NCI-H1092 treated with DMSO at 0.1 percent for 48 hours (cell line): ENCODE measurements at places on chromosomes 1 and 21.

GRCh38 chr1:83889707-83890106 lies 109.2 kb downstream of the TTLL7 start:
- no peak for DNase-seq

DNA sequence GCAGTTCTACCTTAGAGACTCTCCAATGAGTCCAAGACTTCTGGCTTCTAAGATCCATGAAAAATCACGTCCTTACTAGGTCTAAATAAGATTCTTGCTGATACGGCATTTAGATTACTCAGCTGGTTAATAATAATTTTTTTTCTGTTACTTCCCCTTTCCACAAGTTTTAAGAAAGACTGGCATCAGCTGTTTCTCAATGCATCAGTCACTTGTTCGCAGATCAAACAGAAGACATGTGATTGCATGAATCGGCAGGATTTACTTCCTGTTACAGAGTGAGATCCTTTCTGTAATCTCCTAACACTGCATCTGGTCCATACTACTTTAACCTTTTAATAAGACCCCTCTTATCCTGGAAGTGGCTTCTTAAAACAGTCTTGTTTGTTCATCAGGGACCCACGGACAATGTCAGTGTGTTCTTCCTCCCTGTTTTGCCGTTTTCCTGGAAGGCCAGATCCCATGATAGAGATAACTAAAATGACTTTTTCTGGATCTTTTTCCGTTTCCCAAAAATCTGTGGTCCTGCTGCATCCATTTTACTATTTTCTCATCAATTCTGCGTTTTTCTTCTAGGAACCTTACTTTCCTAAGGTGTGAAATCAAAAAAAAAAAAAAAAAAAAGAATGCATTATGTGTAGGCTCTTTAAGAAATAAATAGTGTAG lies 6.1 kb downstream of the NPL start:
- DNase-seq, result no peak

GRCh38 chr1:204503122-204503912 lies 8.7 kb upstream of the PIK3C2B start:
- DNase-seq, result peak; percentile 78

GRCh38 chr1:24558902-24559791 lies 3.3 kb downstream of the NCMAP start:
- peak; percentile 79 for DNase-seq

DNA sequence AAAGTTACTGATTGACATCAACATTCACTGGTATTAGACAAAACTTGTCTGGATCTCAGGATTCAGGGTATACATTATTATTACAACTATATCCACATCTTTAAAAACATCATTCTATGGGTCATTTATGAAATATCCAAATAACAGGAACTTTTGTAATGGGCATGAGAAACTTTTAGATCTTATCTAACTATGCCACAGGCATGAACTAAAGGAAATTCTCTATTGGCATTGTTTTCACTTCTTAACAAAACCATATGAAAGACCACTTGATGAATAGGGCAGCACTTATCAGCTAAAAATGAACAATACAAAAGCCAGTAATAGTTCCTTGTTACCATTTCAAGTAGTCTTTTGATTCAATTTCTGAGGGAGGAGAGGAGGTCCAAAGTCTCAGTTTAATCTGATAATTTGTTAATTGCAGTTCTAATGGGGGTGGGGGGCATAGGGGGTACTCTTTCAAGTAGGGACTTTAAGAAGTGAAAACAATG lies 30.8 kb upstream of the CPLANE2 start:
- no peak for DNase-seq

GRCh38 chr1:31951276-31951675 lies 13.1 kb upstream of the PTP4A2 start:
- no peak for DNase-seq

DNA sequence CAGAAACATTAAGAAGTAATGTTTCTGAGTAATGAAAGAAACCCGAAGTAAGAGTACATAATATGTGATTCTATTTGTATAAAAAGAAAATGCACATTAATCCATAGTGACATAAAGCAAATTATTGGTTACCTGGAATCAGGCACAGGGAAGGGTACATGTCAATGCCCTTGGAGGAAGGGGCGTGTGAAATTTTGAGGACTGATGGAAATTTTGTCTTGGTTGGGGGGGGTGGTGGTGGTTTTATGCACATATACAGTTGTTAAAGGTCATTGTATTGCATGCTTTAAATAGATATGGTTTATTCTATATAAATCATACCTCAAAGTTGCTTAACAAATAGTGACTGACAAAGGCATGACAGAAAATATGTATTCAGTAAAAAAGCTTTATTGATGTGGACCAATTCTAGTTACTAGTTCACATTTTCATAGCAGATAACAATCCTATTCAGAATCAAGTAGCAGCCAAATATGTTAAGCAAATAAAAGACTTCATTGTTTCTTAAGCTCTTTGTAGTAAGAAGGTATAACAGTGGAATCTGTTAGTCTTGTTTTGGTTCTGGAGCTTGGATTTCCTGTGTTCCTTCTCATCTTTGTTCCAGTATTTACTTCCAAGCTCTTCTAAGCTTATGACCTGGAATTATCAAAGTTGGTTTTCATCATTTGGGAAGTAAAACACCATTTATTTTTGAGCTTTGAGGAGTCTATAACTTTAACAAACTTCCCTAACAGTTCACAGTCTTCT lies 15.1 kb downstream of the BACH1 start:
- no peak for DNase-seq

GRCh38 chr21:41926117-41926806 lies 27.6 kb downstream of the C2CD2 start:
- no peak for DNase-seq

DNA sequence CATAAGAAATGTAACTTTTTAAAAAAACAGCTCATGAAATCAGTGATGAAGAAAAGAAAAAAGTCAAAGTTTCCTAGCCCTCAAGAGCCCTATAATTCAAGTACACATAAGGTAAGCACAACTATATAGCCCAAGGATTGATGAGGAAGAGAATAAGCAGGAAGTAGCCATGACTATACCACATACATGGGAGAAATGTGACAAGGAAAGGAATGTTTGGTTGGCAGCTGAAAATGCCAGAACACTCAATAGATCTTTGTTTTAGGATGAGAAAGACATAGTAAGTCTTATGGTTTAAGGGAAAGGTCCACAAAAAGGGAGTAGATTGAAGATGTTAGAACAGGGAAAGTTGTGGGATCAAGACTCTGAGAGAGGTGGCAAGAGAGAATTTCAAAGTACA lies 5.7 kb downstream of the DOCK7 start:
- DNase-seq, result no peak

DNA sequence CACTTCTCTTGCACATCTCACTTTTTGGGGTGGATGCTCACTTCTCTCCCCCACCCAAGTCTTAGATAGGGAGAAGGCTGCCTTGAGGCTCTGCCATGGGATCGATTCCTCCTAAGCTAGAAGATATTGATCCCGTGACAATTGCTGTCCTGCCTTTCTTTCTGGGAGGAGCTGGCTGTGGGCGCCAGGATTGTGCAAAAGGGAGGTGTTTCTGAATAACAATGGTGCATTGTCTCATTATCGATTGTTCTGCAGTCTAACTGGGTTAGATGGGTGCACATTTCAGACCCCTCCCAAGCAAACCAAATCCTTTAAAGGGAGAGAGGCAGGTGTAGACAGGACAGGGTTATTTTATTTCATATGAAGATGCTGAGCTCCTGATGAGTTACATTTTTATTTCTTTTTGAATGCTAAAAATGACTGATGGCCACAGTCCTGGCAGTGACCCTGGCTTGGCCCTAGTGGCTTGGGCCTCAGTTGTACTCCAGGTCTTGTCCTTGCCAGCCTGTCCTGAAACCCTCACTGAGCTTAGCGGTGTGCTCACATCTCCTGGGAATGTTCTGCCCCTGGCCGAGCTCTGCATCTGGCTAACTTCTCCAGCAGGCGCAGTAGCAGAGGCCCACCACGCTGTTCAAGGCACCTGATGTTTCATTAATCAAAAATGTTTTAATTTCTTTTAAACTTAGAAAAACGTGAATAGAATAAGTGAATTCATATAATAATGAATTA lies 99.0 kb upstream of the KAZN start:
- no peak for DNase-seq

DNA sequence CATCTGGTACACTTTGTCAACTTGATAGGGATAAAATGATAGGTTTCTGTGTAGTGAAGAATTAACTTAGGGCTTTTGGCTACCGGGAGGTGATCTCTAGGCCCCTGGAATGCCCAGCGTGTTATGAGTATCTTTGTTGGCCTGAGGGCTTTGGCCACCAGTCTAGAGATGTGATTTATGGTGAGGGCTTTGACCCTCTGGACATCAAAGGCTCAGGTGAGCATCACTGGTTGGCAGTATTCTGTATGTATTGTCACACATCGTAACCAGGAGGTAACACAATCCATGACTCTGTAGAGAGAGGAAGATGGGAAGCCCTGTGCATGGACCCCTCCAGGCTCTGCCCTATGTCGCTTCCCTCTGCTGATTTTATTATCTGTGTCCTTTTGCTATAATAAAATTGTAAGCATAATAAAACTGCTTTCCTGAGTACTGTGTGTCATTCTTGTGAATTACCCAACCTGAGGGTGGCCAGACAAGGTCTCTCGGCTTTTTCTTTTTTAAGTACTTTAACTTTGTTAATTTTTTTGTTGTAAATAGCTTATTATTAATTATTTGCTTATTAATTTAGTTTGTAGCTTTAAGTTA lies 40.2 kb upstream of the PRDX6 start:
- DNase-seq, result no peak

DNA sequence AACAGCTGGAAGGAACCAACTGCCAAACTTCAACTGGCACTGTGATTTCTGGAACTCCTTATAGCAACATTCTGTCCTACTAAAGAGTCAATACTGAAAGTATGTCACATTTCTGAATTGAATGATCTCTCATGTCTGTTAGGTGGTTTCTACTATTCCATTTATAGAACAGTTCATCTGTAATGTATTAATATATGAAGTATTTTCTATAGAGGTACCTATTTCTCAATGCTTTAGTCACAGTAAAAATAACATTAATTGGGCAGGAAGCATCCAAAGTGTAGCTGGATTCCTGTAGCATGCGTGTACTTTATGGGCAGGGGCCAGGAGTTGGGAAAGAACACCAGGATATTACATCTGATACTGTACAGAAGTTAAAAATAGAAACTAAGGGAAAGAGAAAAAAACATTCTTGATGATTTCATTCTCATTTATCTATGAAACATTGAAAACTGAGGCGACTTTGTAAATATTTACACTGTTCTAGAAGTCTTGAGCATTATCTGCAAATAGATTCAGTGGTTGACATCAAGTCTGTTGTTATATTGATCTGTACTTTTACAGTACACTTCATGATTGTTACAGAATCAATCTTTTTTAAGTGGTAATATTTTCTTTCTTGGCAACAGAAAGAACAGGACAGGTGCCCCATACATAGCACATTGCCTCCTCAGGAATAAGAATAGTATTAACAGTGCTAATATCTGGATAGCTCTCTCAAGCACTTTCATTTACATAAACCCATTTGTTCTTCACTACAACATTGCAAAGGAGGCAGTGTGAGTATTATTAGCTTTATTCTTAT lies 6.2 kb upstream of the ZNF281 start:
- DNase-seq, result no peak

DNA sequence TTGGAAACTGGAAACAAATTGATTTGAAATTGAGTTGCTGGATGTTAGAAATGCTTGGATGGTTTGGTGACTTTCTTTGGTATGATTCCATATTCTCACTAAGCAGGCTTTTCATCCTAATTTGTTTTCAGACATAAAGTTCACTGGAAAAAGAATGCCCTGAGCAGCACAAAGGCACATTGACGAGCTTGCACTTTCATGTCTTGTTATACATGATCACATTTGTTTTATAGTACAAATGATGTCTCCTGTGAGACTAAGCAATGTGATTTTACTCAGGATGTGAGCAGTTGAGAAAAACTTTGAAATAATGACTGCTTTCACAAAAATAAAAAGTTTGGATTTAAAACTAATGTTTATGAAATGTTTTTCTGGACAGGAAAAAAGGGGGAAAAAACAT lies 63.6 kb downstream of the KCNT2 start:
- no peak for DNase-seq

GRCh38 chr1:231584921-231585320 lies 41.7 kb upstream of the DISC1 start:
- no peak for DNase-seq

DNA sequence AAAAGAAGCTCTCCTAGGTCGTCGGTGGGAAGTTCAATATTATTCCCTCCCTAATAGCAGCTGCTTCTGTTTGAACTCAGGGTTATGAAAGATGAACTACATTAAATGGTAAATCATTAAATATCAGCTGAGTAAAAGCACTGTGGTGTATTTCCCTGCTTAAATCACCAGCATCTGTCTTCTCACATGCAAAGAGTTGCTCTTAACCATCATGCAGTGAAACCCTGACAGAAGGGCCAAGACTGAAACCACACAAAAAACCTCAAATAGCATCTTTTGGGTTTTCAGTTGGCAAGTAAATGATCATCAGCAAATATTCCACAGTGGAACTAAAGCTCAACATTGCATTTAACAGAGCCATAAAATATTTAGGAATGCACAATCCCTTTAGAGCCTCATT lies 380.0 kb upstream of the ADGRL2 start:
- DNase-seq, result no peak

DNA sequence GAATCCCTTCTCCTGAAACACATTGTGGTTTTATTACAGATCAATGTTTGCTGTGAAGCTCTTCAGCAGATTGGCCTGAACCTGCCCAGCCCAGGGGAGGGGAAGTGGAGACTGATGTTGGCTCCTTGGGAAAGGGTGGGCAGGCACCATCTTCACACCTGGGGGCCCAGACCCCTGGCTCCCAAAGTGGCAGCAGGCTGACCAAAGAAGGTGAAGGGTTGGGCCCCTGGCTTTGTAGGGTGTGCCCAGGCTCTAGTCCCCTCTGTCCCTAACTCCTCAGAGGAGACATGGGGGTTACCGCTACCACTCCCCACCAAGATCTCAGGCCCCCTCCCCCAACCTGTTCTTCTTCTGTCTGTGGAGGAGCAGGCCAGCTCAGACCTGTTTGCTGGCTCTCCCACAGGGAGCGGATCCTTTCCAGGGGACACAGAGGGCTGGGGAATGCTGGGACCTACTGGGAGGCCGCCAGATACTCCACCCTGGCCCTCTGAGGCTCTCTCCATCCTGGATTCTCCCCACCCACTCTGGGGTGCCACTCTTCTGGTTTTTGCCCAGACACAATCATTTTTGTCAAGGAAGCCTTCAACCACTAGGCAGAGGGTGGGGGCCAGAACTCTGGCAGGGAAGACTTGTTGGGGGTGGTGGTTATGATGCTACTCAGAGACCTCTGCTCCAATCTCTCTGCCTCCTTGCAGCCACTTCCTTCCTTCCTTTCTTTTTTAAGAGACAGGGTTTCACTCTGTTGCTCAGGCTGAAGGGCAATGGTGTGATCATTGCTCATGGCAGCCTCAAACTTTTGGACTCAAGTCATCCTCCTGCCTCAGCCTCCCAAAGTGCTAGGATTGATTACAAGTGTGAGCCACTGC lies 5.0 kb upstream of the EFNA3 start:
- no peak for DNase-seq
